ENCODE measurements at places on chromosomes 7 and 10.

GRCh38 chr7:8579661-8580194 lies 146.3 kb downstream of the NXPH1 start:
- no peak for DNase-seq

GRCh38 chr7:96792115-96792514 lies 82.5 kb upstream of the SEM1 start:
- no peak for DNase-seq

DNA sequence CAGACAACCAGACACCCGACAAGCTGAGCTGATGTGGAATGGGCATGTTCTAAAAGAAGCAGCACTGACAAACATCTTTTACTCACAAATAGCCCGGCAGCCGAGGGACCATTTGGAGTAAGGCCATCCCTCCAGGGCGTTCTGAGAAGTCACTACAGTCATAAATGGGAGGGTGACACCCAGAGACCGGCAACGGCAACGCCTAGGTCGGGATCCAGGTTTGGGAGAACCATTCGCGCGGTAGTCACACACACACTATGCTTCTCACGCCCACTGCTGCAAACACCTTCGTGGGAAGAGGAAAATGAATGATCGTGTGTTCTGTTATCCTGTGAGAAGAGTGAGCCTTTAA lies 9.8 kb downstream of the TNS3 start:
- no peak for DNase-seq

DNA sequence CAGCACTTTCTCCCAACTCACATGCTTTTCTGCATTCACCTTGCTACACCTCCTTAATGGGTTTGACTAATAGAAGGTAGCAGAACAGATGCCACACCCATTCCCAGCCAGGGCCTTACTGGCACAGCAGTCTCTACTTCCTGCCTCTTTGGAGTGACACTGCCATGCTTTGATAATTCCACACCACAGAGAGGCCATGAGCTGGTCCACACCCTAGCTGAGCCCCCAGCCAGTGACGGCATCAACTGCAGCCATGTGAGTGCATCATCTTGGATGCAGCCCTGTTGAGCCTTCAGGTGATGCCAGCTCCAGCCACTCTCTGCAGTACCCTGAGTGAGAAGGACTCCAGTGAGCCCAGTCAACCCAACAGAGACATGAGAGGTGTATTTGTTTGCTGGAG lies 27.5 kb upstream of the EZH2 start:
- DNase-seq, result peak; percentile 31

DNA sequence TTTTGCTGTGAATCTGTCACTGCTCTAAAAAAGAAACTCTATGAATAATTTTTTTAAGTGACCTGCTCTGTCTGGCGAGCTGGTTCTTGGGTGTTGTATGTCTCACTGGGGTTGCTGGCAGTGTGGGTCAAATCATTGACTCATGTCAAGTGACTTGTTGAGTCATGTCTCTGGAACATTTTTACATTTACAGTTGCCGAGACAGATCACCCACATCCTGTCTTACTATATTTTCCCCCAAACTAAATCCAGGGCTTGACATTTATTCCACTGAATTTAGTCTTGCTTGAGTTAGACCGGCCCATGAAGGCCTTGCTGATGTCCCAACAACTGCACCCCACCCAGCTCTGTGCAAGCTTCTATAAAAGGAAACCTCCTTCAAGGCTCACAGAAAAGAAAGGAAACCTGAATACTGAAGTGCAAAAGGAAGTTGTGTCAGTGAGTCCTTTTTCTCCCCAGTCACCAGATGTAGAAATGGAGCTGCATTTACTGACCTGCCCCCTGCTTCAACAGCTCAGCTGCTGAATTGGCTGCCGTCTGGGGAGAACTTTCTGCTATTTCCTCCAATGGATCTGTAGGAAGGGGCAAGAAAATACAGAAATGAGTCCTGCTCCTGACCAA lies 290.3 kb downstream of the TNS3 start:
- DNase-seq, result peak; percentile 62

- DNase-seq, result peak; percentile 42
Measured at GRCh38 chr7:5777932-5778331, 3.5 kb downstream of the RNF216 start.

- DNase-seq, result no peak
Measured at GRCh38 chr7:22278660-22279059, 78.3 kb downstream of the RAPGEF5 start.

DNA sequence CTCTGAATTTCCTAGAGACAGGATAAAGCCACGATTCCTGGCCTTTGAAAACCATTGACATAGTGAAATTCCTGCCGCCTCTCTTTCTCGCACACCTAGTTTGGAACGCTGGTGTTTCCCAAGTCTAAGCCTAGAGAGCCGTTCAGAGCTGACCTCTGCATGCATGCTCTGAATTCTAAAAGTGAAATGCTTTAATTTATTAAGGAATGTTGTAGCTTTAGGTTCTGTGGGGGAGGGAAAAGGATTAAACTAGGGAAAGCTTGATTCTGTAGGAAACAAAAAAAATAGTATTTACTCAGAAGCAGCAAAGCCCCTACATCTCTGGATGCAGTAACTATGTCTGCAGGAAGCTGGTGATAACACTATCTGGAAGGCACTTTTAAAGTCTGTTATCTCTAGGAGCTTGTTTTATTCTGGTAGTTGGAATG lies 27.3 kb downstream of the PFKP start:
- DNase-seq, result no peak

DNA sequence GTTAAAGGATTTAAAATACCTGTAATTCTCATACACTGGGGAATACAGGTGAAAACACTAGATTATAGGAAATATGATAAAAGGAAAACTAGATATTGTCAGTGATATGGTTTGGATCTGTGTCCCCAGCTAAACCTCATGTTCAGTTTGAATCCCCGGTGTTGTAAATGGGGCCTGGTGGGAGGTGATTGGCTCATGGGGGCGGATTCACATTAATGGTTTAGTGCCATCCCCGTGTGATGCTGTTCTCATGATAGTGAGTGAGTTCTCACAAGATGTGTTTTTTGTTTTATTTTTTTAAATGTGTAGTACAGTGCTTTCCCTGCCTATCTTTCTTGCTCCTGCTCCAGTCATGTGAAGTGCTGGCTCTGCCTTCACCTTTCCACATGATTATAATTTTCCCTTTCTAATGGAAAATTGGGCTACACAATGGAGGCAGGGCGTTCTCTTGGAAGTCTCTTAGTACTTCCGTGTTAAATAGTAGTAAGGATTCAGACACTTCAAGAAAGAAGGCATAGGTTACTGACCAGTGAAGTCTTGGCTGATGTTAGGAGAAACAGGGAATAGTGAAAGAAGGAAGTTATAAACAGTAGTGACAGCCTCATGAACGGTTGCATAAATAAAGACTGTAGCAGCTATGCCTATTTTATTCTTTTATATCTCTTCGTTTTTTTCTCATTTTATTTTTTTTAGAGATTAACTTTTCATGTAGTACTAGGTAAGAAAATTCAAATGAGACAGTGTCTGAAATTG lies 386.4 kb downstream of the SUGCT start:
- no peak for DNase-seq

DNA sequence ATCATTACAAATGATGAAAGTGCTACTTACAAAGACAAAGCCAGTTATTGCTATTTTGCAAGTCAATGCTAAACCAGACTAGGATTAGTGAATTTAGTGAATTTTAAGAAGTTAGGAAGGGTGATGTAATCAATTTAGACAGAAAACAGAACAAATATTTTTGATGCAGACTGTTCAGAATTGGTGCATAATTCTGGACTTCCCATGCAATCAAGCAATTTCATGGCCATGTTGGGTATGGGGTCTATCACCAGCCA lies 85.4 kb downstream of the CH25H start:
- DNase-seq, result no peak

- peak; percentile 38 for DNase-seq
Measured at GRCh38 chr10:7410301-7410861, 453 bp downstream of the SFMBT2 start.

DNA sequence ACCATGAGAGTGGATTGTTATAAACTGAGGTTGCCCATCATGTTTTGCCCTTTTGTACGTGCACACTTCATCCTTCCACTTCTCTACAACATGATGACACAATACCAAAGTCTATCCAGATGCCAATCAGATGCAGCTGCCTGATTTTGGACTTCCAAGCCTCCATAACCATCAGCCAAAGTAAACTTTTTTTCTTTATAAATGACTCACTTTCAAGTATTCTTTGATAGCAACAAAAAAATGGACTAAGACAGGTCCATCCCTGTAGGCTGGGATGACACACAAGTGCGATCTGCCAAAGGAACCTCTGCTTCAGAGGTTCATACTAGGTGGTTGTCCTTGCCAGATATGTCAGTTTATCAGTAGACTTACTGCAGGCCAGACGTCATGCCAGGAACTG lies 320.2 kb upstream of the FZD1 start:
- no peak for DNase-seq

GRCh38 chr7:155456738-155457543 lies 988 bp upstream of the EN2 start:
- no peak for DNase-seq

- no peak for DNase-seq
Measured at GRCh38 chr7:46772776-46773175, 809.1 kb downstream of the TNS3 start.

DNA sequence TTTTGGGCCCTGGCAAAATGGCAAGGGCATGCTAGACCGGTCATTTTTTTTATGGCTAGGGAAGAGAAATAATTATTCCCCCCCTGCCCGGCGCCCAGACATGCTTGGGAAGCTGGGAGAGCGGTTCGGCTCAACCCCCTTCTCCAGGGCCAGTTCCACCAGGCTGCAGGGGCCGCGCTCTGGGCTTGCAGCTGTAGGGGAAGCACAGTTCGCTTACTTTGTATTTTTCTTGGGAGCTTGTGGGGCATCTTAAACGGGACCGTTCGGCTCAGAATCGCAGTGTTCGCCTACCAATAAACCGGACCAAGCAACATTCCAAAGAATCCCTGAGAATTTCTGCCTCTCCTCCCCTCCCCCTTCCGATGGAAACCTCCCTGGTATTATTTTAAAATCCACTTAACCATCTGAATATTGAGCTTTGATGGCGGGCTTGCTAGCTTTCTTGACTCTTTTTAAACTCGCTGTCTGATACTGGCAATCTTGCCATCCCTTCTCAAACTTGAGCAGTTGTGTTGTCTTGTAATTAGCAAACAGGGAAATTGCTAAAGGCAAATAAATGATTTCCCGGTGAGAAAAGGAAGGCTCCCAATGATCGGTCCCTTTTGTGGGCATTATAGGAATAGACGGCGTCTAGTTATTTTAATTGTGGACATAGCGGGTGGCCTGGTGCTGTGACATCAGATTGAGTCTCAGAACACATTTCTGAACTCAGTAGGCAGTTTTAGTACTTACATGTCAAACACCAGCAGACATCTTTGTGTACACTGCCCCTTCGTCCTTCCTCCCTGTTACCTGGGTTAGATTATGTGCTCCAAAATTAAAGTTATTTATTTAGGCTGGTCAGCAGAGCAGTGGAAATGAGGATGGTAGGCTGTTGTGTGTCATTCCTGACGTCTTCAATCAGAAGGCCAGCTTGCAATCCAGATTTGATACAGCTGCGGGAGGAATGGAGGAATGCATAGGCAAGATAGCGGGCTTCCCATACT lies 3.4 kb downstream of the TCF7L2 start:
- DNase-seq, result no peak

DNA sequence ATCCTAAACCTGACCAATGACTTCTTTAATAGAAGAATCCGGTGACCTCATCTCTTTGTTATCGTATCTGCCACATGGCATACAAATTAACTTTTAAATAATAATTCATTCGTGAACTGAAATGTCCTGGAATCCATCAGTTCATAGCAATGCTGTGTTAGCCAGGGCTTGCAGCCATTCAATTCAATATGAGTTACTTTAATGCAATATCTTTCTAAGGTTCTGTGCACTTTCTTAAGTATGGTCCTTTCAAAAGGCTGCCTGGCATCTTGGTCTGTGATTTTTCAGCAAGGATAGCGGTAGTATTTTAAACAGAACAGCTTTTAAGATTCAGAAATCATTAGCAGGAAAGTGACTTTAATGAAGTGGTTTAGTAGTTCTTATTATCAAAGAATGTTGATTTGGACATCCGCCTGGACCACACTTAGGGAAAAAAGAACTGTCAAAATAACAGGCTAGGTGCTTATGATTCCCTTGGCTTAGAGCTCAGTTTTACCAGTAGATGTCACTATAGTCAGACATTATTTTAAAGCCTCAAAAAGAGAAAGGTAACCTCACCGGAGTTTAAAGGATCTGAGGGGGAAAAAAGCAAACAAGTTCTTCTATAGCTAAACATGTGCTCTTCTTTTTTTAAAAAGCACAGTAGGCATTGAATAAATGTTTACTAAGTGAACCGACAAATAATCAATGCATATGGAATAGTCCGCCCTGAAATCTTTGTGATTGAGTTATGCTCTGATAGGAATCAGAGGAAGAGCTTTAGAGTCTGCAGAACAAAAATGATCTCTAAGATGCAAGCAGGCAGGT lies 22.7 kb downstream of the SLC35G1 start:
- DNase-seq, result peak; percentile 5

GRCh38 chr7:151472644-151473380 lies 32.9 kb upstream of the CRYGN start:
- DNase-seq, result no peak

DNA sequence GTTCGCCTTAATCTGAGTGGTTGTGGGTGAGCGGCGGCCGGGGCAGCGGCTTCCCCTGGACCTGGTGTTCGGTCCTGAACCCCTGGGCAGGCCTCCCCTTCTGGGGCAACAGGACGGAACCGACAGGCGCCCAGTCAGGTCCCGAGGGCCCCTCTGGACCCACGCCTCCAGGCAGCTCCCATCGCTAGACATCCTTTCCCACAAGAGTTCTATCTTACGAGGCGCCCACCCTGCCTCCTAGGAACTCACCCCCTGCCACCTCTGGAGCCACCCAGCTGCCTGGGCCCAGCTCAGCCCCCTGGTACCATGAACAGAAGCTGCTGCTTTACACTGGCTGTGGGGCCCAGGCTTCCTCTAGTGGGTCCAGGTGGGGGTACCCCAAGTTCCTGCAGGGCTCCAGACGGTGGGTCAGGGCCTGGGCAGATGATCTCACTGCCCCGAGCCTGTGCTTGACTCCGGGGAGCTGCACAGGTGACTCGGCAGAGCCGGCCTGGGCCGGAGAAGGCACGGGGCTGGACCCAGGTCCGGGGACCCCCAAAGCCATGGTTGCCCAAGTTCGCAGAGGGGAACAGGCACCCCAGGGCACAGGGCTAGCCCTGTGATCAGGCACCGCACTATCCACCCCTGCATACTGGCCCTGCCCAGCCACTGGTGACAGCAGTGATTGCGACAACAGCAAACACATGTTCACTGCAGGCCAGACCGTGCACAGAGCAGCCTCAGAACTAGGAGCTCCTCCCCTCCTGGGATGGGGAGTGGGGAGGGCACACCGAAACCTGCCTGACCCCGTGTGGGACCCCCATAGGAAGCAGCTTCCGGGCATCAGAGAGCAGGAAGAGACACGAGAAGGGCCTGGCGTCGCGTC lies 180.3 kb downstream of the ELFN1 start:
- no peak for DNase-seq

DNA sequence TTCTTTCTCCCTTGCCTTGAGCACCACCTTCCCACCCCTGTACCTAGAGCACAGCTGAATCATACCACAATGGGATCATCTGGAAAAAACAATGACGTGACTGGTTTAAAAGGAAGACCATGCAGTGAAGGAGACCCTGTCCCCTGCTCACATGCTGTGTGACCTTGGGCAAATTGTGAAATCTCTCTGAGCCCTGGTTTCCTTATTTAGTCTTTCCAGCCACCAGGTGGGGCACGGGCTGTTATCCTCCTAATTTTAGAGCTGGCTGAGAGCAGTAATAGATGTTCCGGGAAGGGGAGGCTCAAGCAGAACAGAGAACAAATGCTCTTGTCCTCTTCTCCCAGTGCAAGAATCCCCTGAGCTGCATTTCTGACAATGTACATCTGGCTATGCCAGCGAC lies 198.3 kb downstream of the RPS24 start:
- no peak for DNase-seq
